Lung microvascular endothelial cell (primary cell): ENCODE measurements at places on chromosomes 7 and 10.

DNA sequence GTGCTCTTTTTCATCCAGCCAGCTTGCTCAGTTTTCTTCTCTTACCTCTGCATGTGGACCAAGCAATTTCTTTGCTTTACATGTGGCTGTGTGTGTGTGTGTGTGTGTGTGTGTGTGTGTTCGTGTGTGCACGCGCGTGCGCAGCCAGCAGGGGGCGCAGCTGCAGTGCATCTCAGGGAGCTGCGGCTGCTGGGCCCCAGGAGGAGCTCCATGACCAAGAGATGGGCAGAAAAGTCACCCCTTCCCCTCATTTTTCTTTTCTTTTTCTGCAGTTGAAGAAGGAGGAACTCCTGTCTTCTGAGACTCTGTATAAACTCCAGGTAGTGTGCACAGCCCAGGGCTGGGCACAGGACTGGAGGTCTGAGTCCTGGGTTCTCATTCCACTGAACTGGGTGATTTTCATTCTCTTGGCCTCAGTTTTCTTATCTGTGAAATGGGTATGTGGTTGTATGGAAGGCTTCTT is 41.8 kb downstream of the BLNK start:
- peak; percentile 77 for DNase-seq

- DNase-seq: no peak
These were observed 55.5 kb downstream of the PRPF18 start for GRCh38 chr10:13642293-13642692.

DNA sequence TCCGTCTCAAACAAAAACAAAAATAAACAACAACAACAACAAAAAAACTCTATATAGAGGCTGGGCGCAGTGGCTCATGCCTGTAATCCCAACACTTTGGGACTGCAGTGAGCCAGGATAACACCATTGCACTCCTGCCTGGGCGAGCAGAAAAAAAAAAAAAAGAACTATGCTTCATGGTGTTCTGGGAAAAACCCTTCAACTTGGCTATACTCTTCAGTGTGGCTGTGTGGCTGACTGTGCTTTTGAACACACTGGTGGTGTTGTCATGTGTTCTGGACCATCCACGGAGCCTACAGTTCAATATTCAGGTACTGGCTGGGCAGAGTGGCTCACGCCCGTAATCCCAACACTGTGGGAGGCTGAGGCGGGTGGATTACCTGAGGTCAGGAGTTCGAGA is 26.5 kb downstream of the SNX8 start:
- DNase-seq: no peak

DNA sequence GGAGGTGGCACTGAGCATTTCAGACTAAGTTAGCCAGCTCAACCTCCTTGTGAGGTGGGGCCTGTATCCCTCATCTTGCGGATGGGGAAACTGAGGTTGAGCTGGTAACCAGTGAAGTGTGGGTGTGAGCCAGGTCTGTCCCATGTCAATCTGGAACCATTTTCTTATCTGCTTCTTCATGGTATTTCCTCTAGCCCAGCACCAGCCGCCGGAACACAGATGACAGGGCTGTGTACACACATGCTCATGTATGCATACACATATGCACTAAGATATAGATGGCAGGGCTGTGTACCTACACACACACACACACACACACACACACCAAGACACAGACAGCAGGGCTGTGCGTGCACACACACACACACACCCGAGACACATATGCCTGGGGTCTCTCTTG is 18.5 kb downstream of the RAMP3 start:
- no peak for DNase-seq

DNA sequence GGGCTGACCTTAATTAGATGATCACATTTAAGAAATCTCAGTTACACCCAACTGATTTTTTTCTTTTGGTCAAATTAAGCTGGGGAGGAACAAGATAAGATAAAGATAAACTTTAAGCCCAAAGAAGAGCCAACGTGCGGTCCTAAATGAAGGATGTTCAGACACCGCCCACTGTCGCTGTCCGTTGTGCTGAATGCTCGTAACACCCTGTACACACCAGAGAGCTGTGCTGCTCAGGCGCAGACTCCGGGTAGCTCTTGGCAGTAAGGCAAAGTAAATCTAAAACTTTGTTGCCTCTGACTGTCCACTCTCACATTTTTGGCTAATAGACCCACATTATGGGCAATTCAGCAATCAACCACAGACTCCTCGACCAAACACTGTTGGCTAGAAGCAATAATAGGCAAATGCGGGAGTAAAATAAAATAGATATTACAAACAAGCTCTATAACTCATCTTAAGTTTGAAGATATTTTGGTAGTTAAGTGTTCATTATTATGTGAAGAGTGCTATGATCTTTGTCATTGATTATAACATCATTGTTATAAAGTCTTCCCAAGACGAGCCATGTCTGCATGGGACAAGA is 57.1 kb downstream of the PLPP4 start:
- DNase-seq: peak; percentile 2

GRCh38 chr10:33240931-33241330 is 93.5 kb downstream of the NRP1 start:
- DNase-seq: no peak

DNA sequence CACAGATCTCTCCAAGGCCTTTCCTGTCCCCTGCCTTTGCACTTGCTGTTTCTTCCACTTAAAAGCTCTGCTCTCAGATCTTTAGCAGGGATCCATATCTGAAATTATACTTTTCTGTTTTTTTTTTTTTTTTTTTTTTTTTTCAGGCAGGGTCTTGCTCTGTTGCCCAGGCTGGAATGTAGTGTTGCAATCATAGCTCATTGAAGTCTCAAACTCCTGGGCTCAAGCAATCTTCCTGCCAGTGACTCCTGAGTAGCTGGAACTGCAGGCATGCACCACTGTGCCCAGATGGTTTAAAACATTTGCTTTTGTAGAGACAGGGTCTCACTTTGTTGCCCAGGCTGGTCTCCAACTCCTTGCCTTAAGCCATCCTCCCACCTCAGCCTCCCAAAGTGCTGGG is 5.0 kb upstream of the TSPAN15 start:
- DNase-seq: no peak

- DNase-seq: no peak
These were observed 42.0 kb upstream of the SLC13A1 start for GRCh38 chr7:123241809-123242208.

- DNase-seq: peak; percentile 65
These were observed 17.8 kb downstream of the SCD start for GRCh38 chr10:100364735-100365391.

GRCh38 chr7:81013083-81013817 is 94.4 kb upstream of the SEMA3C start:
- peak; percentile 71 for DNase-seq

GRCh38 chr10:29435809-29436501 is 147.1 kb downstream of the LYZL1 start:
- no peak for DNase-seq

GRCh38 chr7:157898802-157899505 is 562.1 kb downstream of the DNAJB6 start:
- no peak for DNase-seq

DNA sequence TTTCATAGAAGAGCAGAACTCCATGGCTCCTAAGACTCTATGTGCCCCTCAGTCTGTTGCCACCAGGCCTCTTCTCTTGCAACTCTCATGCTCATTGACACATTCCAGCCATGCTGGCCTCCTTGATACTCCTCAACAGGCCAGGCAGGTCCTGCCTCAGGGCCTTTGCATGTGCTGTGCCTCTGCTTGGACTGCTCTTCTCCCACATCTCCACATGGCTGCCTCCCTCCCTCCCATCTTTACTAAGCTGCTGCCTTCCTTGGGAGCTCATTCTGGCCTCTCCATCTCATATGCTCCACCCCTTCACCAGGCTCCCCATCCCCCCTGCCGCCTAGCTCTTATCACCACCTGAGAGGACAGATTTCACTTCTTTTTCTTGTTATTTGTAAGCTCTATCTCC is 103.8 kb upstream of the GPR26 start:
- DNase-seq: no peak

DNA sequence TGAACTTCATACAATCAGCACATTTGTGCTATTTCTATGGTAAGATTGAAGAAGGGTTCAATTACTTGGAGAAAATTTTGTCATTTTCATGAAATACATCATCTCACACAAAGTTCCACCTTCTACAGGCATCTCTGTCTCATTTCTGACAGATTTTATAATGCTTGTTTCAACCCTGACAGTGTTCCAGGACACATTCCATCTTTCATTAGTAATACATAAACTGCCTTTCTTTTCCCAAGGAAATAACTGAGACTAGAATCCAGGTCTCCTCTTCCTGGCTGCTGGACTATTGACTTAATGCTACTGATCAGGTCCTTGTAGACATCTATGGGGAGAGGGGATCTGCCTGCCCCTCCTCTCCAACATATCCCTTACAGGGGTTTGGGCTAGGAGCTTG is 70.1 kb upstream of the PLPP4 start:
- no peak for DNase-seq

DNA sequence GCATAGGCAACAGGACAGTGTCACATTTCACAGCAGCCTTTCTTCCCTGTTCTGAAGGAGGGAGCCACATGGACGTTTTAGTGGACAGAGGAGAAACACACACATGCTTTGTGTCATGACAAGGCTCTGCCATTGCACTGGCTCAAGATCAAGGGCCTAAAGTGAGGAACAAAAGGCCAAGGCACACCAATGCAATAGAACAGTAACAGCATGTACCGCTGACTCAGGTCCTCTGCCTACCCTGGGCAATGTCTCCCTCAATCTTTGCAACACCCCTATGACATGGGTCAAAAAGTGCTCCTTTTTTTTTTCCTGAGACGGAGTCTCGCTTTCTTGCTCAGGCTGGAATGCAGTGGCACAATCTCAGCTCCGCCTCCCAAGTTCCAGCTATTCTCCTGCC is 57.8 kb upstream of the SDK1 start:
- no peak for DNase-seq

- peak; percentile 60 for DNase-seq
These were observed 106.2 kb downstream of the REEP3 start for GRCh38 chr10:63627396-63627795.

GRCh38 chr7:23016345-23017253 is 2.7 kb upstream of the HYCC1 start:
- DNase-seq: no peak

- DNase-seq: no peak
These were observed 43.4 kb upstream of the POM121L12 start for GRCh38 chr7:52992001-52992400.

DNA sequence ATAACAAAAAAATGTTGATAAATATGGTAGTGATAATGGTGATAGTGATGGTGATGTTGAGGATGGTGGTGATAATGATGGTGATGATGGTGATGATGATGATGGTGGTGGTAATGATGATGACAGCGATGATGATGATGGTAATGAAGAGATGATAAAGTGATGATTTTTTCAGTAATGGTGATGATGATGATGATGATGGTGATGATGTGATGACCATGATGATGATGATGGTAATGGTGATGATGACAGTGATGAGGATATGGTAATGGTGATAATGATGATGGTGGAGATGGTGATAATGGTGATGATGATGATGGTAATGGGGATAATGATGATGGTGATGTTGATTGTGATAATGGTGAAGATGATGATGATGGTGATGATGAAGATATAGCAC is 321.6 kb downstream of the TNS3 start:
- no peak for DNase-seq

DNA sequence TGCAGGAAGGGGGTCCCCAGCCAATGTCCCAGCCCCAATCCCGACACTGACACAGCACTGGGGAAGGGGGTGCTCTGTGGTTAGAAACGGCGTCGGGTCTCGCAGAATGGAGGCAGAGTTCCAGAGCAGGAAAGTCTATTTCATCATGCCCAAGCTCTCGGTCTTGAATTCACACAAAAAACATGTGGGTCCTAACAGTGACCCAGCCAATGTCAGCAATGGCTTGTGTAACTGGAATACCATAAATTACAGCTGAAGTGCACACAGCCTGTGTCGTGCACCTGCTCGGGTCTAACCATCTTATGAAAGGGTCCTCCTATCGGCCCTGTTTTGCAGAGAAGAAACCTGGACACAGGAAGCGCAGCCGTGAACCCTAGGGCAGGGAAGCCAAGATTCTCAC is 324.1 kb downstream of the ADARB2 start:
- DNase-seq: no peak

DNA sequence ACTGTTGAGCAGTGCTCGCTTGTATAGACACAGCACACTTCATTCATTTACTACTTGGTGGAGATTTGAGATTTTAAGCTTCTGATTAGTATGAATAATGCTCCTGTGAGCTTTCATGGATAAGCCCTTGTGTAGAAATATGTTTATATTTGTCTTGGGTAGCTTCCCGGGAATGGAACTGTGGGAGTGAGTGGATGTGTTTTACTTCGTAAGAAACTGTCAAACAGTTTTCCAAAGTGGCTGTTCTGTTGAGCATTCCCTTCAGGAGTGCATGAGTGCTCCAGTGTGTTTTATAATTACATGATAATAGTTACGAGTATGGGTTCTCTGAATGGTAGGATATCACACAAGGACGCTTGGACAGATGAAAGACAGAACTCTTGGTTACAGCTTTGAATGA is 49.4 kb downstream of the VWC2 start:
- DNase-seq: no peak

DNA sequence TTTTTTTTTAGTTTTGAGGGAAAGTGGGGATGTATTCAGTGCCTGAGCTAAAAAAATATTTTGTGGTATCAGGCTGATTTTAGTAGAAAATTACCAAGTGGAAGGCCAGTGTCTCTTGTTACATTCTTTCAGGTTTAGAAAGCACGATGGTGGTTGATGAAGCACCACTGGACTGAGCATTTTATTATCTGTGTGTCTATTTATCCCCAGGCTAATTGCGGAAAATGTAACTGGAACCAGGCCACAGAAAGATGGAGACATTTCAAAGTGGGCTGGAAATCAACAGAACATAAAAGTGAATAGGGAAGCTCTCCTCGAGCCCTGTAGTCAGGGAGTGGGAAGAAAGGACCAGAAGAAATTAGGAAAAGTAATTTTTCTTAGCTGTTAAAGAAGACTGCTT is 261.0 kb downstream of the STK31 start:
- no peak for DNase-seq

DNA sequence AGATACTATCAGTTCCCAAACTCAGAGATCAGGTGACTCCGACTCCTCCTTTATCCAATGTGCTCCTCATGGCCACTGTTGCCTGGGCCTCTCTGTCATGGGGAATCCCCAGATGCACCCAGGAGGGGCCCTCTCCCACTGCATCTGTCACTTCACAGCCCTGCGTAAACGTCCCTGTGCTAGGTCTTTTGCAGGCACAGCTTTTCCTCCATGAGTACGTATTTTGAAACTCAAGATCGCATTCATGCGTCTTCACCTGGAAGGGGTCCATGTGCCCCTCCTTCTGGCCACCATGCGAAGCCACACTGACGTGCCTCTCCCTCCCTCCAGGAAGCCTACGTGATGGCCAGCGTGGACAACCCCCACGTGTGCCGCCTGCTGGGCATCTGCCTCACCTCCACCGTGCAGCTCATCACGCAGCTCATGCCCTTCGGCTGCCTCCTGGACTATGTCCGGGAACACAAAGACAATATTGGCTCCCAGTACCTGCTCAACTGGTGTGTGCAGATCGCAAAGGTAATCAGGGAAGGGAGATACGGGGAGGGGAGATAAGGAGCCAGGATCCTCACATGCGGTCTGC is 162.2 kb downstream of the EGFR start:
- no peak for DNase-seq

GRCh38 chr10:120980279-120981255 is 129.4 kb downstream of the WDR11 start:
- DNase-seq: no peak
